ENCODE measurements at places on chromosomes 1 and 21.

DNA sequence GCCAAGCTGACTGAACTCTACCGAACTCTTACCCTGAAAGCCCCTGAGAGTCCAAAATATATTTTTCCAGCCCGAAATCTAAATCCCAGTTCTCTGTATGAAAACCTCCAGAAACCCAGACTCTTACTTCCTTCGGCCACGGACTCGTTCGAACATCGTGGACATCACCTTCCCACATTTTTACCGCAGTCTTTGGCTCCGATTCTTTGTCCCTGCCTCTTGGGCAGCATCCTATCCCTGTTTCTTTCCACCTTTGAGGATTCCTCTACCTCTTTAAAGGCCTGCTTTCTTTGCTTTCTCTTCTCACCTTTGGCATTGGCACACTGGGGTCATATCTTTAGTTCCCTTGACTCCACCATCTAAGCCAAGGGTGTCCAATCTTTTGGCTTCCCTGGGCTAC, 932 bp upstream of the USP24 start:
- no peak for DNase-seq

DNA sequence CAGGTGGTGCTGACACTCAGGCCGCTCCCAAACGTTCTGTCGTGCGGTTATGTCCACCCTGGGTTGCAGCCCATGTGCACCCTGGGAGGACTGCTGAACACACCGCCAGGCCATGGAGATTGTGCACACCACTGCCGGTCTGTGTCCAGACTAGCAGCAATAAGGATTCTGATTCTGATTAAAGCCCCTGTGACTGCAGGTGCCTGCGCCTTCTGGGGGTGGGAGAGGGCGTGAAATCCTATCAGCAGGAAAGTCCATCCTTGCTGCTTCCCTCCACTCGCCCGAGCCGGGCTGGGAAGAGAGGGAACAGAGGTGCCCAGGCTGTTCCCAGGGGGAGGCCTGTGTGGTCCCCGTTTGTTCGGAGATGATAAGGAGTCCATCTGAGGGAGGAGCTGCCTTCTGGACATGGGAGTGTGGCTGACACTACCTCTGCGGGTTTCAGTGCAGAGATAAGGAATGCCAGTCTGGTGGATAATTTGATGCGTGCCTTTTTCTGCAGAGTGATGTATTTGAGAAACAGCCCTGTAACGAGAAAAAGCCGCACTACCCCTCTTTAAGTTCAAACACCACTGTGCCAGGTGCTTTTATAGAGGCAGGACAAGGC, 41.2 kb downstream of the BACE2 start:
- no peak for DNase-seq

GRCh38 chr1:65332821-65333220, 23.5 kb downstream of the DNAJC6 start:
- no peak for DNase-seq

DNA sequence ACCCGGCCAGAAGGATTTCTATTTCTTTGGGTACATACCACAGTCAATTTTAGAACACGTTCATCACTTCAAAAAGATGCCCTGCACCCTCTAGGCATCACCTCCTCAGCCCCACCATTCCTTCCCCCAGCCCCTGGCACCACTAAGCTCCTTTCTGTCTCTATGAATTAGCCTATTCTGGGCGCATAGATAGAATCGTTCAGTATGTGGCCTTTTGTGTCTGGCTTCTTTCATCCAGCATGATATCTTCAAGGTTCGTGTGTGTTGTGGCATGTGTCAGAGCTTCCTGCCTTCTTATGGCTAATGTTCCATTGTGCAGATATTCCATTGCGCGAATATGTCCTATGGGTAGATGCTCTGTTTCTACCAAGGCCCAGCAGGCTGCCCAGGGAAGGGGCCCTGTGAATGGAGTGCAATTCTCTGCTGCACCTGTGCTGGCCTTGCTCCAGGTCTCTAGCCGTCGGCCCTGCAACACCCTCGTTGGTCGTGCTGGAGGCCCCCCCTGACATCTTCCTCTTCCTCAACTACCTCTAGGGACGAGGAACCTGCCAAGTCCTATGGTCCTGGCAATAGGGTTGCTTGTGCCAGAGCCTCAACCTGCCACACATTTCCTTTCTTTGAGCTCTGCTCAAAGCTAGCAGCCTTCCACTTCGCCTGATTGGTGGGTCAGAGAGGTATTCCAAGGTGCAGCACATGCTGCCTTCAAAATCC, 113.5 kb downstream of the RIPK4 start:
- DNase-seq, result no peak

GRCh38 chr1:12465126-12465525, 152.9 kb downstream of the DHRS3 start:
- DNase-seq, result no peak

- no peak for DNase-seq
Observed at GRCh38 chr1:7398982-7399381, 372.1 kb upstream of the VAMP3 start.

DNA sequence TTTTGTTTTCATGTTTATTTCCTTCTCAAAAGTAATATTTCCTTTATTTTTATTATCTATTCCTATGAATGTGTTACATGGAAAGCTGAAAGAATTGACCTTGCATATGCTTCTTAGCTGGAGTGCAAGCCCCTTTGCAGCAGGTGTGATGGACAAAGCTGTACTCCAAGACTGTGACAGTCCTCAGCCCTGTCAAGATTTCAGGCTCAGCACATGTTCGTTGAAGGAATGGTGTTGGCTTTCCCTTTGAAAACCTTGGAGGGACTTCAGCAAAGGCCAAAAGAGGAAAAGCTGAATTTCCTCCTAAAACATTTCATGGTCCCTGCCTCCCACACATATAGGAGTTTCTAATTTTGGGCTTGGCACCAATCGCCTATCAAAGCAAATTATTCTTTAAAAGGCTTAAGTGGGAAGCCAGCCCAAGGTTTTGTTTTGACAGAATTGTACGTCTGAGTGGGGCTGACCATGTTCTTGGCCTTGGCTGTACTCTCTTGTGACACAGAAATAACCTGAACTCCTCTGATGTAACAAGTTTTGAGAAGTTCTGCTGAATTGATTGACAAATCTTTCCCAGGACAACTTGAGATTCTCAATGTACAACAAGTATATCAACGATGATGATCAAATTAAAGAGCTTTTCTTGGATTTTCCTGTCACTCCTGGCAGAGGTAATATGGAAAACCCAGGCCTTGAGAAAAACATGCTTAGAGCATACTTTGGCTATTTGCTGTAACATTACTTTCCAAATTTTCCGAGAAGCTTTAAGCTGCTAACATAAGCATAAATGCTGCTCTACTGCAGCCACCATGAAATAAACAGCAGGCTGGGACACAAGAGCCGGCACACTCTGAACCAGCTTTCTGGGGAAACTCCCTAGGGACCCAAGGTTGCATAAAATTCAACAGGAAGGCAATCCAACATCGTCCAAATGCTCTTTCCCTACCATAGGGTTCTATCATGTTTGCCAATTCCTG, 135.7 kb upstream of the ZNF648 start:
- DNase-seq, result no peak

DNA sequence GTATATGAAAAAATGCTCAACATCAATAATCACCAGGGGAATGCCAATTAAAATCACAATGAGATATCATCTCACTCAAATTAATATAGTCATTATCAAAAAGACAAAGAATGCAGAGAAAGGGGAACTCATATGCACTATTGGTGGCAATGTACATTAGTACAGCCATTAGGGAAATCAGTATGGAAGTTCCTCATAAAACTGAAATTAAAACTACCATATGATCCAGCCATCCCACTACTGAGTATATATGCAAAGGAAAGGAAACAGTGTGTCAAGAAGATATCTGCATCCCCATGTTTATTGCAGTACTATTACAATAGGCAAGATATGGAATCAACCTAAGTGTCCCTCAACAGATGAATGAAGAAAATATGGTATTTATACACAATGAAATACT, 32.1 kb upstream of the TEKT2 start:
- no peak for DNase-seq

- DNase-seq, result no peak
Observed at GRCh38 chr1:26259005-26259404, 20.9 kb upstream of the SH3BGRL3 start.

GRCh38 chr1:87208080-87208479, 120.6 kb upstream of the LMO4 start:
- no peak for DNase-seq

- no peak for DNase-seq
Observed at GRCh38 chr1:235831148-235831547, 35.6 kb downstream of the LYST start.

- DNase-seq, result no peak
Observed at GRCh38 chr21:45456584-45457160, 51.7 kb downstream of the COL18A1 start.

- no peak for DNase-seq
Observed at GRCh38 chr21:35948982-35949381, 111.3 kb downstream of the SETD4 start.

DNA sequence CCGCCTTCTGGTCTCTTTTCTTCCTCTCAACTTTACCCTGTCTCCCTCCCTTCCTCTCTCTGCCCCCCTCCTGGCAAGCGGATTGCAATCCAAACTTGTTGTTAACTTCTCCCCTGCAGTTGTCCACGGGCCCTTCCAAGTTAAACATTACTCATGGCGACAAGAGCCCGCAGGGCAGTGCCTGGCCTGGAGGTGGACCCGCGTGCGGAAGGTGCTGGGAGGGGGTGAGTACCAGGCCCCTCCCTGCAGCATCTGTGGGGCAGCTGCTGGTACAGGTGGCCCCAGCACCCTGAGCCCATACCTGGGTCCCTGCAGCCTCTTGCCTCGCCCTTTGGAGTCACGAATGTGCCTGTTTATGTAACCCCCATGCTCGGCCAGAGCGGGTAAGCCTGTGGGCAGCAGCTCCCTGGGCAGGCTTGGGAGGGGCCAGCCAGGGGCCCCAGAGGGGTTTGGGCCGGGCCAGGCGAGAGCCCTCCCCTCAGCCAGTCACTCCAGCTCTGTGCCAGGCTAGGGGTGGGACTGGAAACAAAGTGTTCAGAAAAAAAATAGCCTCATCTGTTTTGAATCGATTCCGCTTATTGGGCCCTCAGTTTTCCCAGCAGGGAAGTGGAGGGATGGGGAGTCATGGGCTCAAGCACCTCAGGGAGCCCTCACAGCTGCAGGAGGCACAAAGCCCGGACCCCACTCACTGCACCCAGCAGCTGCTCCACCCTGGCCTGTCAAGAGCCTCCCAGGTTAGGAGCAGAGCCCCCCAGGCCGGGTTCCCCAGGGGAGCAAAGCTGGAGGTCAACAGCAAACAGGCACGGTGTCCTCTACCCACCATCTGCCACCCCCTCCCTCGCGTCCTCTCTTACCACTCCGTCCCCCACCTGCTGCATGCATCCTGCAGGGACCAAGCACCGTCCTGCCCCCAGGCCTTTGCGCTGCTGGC, 14.0 kb upstream of the FAAP20 start:
- no peak for DNase-seq

DNA sequence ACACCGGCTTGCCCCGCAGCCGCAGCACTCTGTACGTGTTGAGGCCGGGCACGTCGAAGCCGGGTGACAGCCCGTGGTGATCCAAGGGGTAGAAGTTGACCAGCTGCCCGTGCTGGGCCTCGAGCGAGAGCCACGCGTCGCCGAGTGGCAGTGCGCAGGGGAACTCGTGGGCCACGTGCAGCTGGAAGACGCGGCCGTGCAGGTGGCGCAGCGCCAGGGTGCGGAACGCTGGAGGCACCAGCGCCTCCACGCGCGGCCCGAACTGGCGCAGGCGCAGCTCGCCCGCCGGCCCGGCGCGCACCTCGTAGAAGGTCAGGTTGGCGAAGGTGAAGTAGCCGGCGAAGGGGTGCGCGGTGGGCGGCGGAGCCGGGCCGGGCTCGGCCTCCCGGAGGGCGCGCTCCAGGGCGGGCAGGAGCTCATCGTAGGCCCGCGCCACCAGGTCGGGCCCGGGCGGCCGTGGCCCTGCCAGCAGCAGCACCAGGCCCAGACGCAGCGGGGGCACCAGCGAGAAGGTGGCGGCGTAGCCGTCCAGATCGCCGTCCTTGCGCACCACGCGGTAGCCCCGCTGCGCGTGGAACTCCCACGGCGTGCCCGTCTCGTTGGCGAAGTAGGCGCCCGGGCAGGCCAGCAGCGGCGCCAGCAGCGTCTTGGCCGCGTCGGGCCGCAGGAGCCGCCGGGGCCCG, 19.5 kb downstream of the LACTBL1 start:
- DNase-seq, result no peak

DNA sequence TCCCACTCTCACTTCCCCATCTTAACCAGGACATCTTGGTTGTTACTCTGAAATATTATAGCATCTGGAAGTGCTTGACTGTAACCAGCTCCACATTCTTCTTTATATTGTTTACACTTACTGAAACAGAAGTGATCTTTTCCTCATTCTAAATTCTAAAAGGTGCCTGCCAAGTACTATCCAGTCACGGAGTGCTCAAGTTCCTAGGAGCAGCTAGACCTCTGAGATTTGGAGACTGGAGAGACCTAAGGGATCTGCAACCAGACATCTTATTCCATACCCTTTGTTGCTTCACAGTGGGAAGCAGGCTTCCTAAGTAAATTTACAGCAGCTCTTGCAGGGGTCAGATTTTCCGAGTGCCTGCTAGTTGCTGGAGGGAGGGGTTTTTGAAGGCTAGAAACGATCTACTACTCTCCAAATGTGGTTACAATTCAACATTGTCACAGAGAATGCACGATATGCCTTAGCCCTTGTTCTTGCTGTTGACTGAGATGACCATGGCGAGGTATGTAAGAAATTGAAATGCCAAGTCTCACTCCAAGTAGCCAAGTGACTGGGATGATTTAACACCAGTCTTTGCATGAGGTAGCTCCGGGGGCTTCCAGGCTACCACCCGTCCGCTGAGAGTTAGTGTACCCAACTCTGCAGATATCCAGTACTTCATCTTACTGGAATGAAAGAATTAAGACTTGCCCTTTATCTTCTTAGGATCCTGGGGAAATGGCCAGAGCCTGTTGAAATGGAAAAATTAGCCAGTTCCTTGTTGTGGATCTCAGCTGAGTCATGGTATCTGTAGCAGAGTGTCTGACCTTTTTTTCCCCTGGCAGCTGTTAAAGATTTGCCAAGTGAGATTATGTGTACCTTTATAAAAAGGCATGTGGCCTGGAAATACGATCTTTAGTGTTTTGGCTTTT, 150.8 kb downstream of the MAST2 start:
- DNase-seq, result no peak

- no peak for DNase-seq
Observed at GRCh38 chr1:154730259-154730658, 122.3 kb upstream of the ADAR start.

DNA sequence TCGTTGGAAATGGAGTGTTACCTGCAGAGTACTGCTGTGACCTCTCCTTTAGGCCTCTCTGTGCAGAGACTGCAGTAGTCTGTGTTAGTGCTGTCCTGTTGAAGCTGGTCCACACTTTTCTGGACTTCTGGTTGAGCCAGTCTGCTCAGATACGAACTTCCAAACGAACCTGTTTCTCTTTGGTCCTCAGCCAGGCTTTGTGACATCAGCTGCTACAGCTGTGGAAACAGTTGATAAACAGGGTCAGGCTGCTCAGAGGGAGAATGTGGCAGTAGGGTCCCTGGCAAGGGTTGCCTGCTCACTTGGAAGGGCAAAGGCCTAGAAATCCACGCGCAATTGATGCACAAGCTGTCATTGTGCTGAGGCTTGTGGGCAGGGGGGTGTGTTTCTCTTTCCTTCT, 98.8 kb downstream of the NOS1AP start:
- DNase-seq, result no peak

DNA sequence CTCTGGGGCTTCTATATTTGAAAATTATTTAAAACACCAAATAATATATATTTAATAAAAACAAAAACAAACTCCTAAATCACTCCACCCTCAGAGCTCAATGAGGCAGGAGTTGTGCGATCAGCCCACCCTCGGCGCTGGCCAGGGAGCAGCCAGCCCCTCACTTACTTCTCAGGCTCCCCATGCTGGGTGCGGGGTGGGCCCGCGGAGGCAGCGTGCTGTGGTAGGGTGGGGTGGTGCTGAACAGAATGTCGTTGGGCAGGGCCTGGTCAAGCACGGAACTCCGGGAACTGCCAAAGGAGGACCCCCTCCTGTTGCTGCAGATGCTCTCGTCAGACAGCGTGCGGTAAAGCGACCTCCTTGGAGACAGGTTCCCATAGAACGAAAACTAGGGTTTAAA, 204.5 kb downstream of the SIPA1L2 start:
- no peak for DNase-seq

All from stimulated activated CD8-positive, alpha-beta memory T cell treated with anti-CD3 and anti-CD28 coated beads, Interleukin-4, amount 100 ng/mL, for 1 hour (primary cell).